B cell (primary cell): ENCODE measurements at places on chromosomes 12 and 14. TPM values are rescaled to one million over a fixed set of nuclear protein-coding genes. Genes with fewer than 3 reads are reported as not detected.

SIX4 gene
- total RNA-seq = not detected in 2 replicates

WNT1 gene
- 0.34 TPM in 1 of 2 replicates, not detected in the other for total RNA-seq

PLEKHH1 gene
- total RNA-seq = 0.15 and 0.17 TPM in 2 replicates

OR11H6 gene
- total RNA-seq = not detected in 2 replicates

IAPP gene
- total RNA-seq = not detected in 2 replicates

SYT1 gene
- 1.2 and 1.3 TPM in 2 replicates for total RNA-seq

HSPB8 gene
- not detected in 2 replicates for total RNA-seq

FGF23 gene
- not detected in 2 replicates for total RNA-seq

CLEC4A gene
- 1.6 and 3.2 TPM in 2 replicates for total RNA-seq

SERPINA3 gene
- not detected in 2 replicates for total RNA-seq

MANSC4 gene
- not detected in 2 replicates for total RNA-seq

HCAR1 gene
- not detected in 2 replicates for total RNA-seq

PPM1H gene
- total RNA-seq = not detected in 2 replicates

CEBPE gene
- 0.37 TPM in 1 of 2 replicates, not detected in the other for total RNA-seq
